NCI-H1092 (cell line): ENCODE measurements at places on chromosomes 12 and 14.

DNA sequence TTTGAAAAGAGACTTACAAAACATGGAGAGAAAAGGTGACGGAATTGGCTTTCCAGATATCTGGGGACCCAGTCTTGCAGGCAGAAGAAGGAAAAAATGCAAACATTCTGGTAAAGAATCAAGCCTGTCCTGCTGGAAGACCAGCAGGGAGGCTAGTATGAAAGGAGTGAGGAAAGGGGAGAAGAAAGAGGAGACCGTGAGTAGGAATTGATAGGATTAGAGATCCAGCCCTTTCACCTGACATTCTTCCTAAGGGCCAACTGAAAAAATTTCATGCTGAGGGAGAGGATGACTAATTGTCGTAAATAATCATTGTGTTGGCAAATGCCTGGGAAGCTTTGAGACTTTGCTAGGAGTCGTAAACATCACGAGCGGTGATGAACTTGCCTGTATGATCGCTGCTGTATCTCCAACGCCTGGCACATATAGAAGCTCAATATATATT is 12.1 kb downstream of the BHLHE41 start:
- DNase-seq = no peak

DNA sequence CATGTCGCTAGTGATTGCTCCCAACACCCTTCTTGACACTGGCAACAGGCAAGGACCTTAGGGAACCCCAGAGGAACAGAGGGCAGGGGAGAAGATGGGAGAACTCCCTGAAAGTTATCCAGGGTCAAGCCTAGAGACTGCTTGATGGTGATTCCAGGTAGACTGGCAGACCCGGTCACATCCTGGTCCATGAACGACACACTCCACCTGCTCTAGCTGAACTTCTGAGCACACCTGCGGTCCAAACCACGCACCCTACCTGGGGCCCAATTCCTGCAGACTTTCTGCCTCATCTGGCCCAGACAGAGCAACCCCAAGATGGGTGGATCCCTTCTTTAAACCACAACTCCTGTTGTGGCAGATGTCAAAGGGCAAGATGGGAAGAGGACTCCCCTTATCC is 34.2 kb downstream of the NCKAP5L start:
- no peak for DNase-seq

GRCh38 chr14:87989956-87990299 is 3.1 kb downstream of the GALC start:
- DNase-seq = no peak

GRCh38 chr12:50004696-50005095 is 20.6 kb downstream of the RACGAP1 start:
- DNase-seq = no peak

- no peak for DNase-seq
These were observed 127.5 kb downstream of the SMOC1 start for GRCh38 chr14:70006699-70007098.

GRCh38 chr12:19415563-19415962 is 23.7 kb upstream of the AEBP2 start:
- DNase-seq = no peak

DNA sequence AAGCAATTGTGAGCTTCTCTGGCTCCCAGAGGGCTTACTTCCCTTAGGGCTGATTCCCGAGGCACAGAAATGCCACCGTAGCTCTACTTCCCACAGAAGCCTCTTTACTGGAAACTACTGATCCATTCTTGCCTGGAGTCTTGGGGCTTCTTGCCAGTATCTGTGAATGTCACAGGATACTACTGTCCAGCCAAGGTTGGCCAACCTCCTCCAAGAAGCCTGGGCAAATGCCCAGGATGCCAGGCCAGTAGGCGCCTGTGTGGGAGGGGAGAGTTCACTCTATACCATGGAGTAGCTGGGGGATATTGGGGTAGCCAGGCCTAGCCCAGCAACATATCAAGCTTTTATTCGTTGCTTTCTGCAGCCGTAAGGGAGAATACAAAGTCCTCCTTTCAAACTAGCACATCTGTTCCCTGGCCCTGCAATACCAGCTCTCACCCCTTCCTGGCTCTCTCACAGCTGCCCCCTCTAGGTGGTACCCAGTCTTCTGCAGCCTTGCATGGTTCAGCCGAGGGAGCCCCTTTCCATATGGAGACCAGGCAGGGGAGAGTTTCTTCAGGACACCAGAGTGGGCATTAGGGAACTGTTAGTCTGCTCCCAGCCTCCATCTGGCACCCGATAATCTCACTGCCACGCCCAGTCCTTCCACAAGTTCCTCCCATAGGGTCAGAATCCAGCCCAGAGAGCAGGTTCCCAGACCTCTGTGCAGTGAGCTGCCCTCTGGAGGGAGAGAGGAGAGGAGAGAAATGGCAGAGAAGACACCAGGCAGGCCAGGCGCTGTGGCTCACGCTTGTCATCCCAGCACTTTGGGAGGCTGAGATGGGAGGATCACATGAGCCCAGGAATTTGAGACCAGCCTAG is 24.3 kb upstream of the PLEK2 start:
- DNase-seq = no peak

DNA sequence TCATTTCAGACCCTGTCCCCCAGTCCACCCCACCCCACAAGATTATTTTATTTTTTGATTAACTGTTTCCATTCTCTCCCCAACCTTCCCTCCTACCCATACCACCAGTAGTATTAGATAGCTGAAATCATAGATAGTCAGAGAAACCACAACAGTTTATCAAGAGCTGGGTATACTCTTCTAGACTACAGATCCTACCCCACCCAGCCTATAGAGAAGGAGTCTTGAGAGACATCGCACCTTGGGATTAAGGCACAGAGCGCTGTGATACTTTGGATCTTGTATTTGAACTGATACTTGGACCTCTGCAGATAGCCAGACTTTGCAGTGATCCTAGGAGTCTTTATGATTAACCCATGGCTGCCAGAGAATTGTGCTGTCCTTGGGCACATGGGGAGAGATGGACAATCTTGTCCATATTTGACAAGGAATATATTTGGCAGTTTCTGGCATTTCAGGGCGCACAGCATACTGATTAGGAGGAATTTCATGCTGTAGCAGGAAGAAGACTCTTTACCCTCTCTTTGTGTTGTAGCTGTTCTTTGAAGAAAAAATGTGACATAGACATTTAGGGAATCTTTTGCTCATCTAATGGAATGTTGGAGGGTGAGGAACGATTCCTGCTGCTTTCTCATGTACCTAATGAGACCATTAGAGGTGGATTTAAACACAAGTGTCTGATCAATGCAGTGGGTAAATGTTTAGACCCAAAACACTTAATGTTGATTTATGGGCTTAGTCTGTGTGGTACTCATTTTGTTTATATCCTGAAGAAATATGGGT is 982 bp downstream of the RBMS2 start:
- no peak for DNase-seq
